Foreskin keratinocyte (primary cell): ENCODE measurements at places on chromosomes 6 and 20. TPM values are rescaled to one million over a fixed set of nuclear protein-coding genes. Genes with fewer than 3 reads are reported as not detected.

Gene MUCL3
- not detected in 2 replicates for total RNA-seq

Gene EPPIN
- total RNA-seq: not detected in 2 replicates

Gene NKAPL
- 1.3 and 1.7 TPM in 2 replicates for total RNA-seq

Gene MAP3K5
- 4.1 and 4.5 TPM in 2 replicates for total RNA-seq

Gene ENPP3
- total RNA-seq: not detected in 2 replicates

GRCh38 chr6:21522797-21523456, 70.6 kb upstream of the SOX4 start:
- no peak for DNase-seq

- DNase-seq: no peak
Measured at GRCh38 chr20:17155401-17155800, 71.4 kb upstream of the PCSK2 start.

GRCh38 chr20:1804554-1804956, 90.7 kb upstream of the SIRPA start:
- no peak for DNase-seq

- DNase-seq: no peak
Measured at GRCh38 chr6:1627827-1628560, 18.3 kb downstream of the FOXC1 start.

DNA sequence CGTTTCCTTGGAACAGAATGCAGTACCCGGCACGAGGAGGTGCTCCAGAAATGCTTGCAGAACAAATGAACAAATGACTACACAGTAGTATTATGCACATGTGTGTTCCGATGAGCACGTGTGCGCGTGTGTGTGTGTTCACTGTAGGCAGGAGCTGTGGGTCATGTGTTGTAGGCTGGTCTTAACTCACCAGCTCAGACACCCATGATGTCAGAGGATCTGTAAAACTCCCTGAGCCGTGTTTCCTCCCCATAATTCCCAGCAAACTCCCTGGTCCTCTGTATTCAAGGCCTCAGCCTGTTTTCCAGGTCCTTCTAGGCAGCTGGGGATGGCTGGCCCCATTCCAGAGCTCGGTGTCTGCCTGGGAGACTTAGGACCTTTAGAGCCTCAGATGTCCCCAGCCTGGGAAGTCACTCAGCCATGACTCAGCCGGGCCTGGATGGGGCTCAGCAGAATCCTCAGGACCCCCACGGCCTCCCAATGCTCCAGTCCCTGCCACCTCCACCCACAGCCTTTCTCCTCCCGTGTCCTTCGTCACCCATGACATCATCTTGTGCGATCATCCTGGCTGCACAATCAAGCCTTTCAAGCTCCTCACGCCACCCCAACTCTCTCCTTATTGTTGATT, 475.0 kb upstream of the SULF2 start:
- DNase-seq: no peak

GRCh38 chr6:71258078-71258866, 30.3 kb upstream of the OGFRL1 start:
- no peak for DNase-seq

GRCh38 chr20:20411836-20412235, 43.9 kb downstream of the INSM1 start:
- DNase-seq: no peak

- no peak for DNase-seq
Measured at GRCh38 chr20:8309634-8310033, 177.6 kb downstream of the PLCB1 start.
